ENCODE measurements at places on chromosomes 7 and 10.

GRCh38 chr7:8210845-8211724 lies 50.9 kb downstream of the ICA1 start:
- DNase-seq: no peak

- DNase-seq: no peak
Observed at GRCh38 chr7:114255404-114255841, 159.2 kb upstream of the FOXP2 start.

DNA sequence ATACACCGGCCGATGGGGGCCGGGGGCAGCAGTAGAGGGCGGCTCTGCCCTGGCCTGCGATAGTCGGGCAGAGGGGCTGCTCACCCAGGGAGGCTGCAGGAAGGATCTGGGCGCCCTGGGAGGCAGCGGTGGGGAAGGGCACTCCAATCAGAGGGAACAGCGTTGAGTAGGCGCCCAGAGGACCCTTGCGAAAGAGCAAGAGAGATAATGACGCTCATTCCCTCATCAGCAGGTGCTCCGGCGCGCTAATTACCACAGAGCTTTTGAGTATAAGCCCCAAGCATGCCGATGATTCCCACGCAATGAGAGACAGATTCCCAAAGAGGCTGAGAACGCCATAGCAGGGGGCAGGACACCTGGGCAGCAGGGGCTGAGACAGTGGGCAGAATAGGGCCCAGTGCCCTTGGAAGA lies 215.3 kb downstream of the MAD1L1 start:
- no peak for DNase-seq

DNA sequence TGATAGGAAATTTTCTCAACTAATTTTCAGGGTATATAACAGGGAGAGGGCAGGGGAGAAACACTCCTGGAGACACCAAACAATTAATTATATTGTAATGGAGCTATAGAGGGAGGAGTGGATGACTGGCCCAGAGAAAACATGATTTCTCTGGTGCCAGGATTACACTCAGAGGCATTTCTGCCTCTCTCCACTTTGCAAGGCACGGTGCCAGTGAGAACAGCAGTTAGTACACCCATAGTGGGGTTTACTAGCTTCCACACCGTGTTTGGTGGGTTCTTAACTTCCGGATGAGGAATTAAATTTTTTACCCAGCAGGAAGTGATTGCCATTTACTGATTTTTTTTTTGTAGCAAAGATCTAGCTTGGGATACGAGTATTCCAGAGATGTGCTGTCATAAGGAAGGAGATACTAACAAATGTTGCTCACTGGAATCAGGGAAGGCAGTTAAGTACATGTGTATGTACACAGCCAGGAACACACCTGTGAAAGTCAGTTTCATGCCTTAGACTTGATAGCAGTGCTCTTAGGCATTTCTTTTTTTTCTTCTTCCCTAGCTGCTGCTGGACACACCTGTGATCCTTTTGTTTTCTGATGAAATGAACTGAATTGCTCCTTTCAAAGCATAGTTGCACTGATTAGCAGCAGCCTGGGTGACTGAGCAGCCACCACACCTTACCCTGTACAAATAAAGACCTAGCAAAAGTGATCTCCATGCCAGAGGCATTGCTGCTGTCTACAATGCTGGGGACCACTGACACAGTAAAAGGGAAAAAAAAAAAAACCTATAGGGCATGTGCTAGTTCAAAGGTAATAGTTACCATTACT lies 58.1 kb downstream of the POLL start:
- no peak for DNase-seq

DNA sequence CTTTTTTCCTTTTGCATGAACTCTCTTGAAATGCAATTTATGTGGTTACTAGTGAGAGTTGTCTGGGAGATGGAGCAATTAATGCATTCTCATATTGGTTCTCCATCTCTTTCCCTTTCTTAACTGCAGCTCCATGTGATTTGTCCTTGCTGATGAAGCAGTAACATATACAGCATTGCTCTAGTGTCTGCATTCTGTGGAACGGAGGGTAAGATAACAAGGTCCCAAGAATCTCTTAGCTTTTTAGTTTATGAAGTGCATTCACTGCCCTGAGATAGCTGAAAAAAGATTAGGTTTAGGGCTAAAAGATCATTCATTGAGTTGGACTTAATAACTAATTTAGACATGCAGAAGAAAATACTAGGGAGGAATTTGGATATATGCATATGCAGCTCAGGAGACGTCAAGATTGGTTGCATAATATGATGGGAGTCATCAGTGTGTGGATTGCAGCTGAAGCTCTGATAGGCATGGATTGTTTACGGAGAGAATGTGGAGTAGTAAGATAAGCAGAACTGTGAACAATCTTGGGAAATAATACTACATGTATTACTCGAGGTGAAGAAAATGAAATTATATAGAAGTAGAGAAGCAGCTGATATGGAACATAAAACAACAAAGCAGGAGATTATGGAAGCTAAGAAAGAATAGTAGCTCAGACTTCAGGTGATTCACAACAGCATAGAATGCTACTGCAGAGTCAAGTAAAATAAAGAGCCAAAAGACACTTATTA lies 404.7 kb downstream of the ARL4A start:
- no peak for DNase-seq

DNA sequence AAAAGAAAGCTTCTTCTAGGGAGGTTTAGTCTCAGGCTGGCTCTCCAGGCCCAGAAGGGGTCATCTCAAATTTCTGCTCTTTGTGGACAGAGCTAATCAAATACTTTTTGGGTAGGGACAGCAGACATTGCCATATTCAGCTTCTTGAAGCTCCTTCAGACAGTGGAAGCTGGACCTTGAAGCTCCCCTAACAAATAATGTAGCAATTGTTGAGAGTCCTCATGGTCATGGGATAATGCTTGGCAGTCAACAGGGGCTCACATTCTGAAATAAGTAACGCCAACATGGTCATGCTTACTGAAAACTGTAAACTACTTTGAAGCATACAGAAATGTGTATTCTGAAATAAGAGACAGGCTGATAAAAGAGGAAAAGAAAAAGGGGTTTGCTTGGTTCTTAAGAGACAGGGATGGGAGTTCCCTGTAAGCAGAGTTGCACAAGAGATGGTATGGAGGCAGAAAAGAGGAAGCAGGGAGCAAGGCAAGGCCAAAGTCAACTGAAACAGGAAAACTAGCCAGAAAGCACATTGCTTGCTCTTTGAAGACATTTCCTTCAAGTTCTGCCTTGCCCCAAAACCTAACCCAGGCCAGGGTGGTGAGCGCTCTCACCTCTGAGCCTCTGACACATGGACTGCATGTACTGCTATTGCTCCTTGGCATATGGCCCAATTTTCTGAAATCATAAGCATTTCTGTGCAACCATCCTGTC lies 53.1 kb upstream of the KMT2E start:
- DNase-seq: peak; percentile 70

DNA sequence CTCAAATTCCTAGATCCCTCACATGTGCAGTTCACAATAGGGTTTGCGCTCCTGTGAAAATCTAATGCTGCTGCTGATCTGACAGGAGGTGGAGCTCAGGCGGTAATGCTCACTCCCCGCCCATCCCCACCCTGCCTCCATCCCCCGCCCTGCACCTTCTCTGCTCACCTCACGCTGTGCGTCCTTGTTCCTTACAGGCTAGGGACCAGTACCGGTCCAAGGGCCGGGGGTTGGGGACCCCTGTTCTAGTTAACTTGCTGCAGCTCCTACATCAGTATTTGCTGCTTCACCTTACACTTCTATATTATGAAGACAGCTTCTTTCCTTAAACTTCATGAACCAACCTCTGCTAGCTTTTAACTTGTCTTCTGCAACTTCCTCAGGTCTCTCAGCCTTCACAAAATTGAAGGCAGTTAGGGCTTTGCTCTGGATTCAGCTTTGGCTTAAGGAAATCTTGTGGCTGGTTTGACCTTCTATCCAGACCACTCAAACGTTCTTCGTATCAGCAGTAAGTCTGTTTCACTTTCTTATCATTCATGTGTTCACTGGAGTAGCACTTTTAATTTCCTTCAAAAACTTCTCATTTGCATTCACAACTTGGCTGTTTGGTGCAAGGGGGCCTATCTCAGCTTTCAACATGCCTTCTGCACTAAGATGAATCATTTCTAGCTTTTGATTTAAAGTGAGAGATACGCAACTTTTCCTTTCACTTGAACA lies 1.7 kb upstream of the TNKS2 start:
- peak; percentile 52 for DNase-seq

- no peak for DNase-seq
Observed at GRCh38 chr10:132965411-132966057, 23.2 kb upstream of the CFAP46 start.

DNA sequence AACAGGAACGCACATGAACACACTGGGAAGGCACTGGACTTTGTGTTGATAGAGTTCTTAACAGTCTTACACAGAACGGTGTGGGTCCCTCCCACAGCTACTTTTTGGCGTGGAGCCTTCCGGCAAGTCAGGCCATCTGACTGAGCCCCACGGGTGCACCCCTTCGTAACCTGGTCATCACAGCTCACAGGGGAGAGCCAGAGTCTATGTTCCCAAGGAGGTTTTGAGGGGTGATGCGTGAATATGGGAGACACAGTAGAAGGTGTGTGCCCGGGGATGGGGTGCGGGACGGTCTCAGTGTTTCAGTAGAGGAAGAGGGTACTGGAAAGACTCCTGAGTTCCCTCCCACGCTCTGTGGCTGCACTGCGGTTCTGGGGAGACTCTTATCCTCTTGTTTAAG lies 291.7 kb downstream of the DNAJB6 start:
- no peak for DNase-seq

All from hematopoietic multipotent progenitor cell treated with erythropoietin and hydrocortisone succinate and interleukin-3 and kit ligand, for 6 days (in vitro differentiated cells).